ACHN (cell line): ENCODE measurements at places on chromosomes 13 and 19.
A peak's percentile ranks its signal among the peaks of the same experiment; 100 is the strongest.

DNA sequence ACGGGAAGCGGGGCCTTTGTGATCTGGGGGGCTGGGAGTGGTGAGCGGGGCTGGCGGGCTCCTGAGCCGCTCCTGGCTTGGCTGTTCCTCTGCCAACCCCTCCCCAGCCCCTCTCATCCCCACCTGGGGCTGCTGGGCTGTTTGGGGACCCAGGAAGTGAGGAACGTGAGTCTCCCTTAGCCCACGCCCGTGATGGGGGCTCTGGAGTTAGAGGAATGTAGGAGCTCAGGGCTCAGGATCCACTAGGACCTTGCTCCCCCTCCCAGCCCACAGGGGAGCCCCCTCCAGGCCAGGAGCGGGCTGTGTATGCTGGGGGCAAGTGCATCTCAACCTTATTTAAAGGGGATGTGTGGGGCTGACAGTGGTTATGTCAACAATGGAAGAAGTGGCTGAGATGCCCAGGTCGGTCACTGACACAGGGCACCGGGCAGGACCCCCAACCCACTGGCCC lies 134.1 kb downstream of the URI1 start:
- DNase-seq: no peak

GRCh38 chr19:8457209-8457608 lies 12.4 kb downstream of the HNRNPM start:
- no peak for DNase-seq

DNA sequence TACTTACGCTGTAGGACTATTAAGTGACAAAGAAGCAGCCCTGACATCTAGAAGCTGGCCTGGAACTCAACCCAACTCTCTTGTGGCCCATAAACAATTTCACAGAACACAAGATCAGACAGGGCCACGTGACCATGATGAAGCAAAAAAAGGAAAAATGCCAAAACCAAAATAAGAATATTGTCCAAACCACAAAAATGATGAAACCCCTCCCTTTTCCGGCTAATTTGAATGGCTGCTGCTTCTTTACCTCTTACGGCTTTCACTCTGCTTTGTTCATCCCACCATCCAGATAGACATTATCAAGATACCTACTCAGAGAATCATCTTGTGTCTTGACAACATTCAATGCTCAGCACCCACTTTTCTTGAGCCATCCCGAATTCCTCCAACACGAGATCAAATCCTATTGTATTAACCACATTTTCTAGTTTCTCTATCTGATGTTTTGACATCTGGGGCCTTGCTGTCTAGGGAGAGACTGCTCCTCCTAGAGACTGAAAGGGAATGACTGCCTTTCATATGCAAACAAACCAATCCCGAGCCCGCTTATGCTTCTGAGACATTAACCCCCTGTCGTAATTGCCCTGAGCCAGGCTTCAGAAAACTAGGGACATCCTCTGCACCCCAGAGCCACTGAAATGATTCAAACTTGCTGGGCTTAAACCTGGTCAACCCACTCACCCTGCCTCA lies 186.3 kb downstream of the TDRD3 start:
- DNase-seq: no peak

- DNase-seq: no peak
Measured at GRCh38 chr13:111177921-111178320, 62.8 kb downstream of the ARHGEF7 start.

GRCh38 chr13:93806861-93807260 lies 580.3 kb downstream of the GPC6 start:
- no peak for DNase-seq

DNA sequence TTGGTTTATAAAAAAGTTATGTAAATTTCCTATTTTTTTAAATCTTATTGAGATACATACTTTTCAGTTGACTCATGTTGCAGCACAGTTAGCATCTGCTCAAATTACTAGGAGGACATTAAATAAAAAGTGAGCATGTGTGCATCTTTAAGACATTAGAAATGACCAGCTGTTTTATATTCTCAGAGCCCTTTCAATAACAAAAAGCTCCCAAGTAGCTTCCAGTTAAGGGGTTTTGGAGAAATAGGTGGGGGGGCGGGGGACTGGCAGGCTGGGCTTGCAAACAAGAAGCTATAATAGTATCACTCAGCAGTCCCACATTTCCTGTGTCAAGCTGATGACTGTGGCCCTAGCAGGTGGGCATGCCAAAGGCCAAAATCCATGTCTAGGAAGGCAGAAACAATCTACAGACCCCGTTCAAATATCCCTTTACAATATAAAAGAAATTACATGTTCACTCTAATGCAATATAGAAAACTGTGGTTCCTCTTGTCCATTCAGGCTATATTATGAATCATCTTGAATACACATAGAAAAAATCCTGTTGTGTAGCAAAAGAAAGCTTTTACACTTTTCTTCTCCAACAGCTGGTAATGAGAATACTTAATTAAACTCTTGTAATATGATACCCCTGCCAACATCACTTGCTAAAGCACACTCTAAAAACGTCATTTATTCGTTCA lies 1713.2 kb upstream of the SLC10A2 start:
- no peak for DNase-seq

GRCh38 chr13:48535766-48536165 lies 2.9 kb upstream of the RCBTB2 start:
- no peak for DNase-seq

DNA sequence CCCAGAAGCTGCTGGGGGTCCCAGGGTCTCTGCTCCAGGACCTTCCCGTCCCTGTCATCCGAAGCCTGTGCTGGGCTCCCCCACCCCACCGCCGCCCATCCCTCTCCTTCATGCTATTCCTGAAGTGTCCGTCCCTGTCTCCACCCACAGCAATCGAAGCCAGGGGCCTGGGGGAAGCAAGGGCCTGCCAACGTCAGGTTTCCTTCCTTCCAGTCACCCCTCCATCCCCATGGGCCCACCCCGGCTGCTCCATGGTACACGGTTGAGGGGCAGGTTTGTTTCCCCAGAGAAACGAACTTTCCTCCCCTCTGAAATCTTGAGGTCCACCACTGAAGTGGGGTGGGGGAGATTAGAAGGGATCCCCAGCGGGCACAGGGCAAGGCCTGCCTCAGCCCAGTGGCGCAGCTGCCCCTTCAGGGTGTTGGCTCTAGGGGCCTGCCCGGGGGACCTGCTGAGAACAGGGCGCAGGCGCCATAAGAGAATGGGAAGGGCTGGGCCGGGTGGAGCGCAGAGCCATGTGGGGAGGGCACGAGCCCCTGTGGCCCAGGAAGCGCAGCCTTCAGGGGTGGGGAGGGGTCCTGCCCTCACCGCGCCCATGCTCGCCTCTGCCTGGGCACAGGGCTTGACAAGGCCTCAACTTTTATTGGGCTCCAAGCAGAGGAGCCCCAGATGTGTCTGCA lies 16.1 kb downstream of the CEBPG start:
- DNase-seq: no peak

DNA sequence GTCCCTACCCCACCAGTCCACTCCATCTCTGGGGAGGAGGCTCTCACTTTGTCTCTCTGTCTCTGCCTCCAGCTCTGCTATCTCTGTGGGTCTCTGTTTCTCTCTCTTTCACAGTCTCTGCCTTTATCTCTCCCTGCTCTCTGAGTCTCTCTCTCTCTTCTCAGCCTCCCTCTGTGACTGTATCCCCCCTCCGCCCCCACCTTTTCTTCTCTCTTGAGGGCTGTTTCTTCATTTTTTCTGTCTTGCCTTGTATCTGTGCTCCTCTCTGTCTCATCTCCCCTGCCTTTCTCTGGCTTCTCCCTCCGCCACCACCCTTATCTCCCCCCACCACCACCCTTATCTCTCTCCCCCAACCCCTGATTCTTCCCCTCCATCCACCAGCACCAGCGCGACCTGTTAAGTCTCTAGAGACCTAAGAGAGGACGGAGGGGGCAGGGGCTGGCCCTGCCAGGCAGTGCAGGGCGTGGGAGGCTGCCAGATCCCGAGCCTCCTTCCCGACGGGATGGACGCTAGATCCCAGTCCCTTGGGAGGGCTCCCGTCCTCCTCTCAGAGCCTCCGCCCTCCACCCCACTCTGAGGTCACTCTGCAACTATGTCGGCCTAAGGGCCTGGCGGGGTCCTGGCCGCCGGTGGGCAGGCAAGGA lies 1.0 kb downstream of the AXL start:
- DNase-seq: peak; percentile 57

- no peak for DNase-seq
Measured at GRCh38 chr13:62123409-62123808, 707.8 kb upstream of the PCDH20 start.

DNA sequence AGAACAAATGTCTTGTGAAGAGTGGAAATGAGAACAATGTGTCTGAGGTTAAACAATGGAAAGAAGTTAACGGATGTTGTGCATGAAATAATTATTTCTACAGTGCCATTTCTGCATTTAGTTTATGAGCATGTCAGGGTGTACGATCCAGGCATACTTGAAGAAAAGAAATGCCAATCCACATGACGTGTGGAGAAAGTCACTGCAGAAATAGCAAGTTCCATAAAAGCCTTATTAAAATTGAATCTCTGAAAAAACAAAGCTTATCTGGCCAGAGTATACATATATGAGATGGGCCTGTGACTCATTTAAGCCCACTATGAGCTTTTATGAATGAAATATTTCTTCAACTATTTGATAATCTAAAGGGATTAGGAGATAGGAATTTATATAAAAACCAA lies 426.1 kb downstream of the EFNB2 start:
- no peak for DNase-seq

- DNase-seq: no peak
Measured at GRCh38 chr13:106197496-106197895, 338.0 kb downstream of the EFNB2 start.

DNA sequence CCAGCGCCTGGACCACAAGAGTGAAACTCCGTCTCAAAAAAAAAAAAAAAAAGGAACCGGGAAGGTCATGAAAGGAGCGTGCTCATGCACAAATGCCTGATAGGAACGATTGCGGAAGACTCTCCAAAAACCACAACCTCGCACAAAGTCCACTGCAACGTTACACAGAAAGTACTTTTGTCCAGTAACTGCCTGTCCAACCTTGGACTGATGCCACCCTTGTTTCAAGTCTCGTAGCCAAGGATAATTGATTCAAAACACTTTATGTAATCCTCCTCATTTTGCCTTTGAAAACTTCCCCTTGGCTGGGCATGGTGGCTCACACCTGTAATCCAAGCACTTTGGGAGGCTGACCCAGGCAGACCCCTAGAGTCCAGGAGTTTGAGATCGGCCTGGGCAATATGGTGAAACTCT lies 13.7 kb downstream of the LGALS7 start:
- DNase-seq: no peak

DNA sequence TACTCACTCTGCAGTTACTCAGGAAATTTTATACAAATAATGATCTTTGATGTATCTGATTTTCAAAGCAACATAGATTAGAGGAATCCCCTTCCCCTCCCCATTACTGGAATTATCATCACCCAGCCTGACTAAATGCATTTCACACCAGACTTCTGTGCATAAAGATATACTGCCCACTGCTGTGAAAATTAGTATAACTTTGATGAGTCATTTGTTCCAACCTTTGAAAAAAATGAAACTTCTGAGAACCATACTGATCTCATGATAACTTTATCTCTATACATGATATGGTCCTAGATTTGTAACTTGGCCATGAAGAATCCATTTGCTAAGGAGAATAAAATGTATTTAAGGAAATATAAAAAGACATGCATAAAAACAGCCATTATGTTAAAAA lies 63.9 kb downstream of the GPC6 start:
- no peak for DNase-seq

DNA sequence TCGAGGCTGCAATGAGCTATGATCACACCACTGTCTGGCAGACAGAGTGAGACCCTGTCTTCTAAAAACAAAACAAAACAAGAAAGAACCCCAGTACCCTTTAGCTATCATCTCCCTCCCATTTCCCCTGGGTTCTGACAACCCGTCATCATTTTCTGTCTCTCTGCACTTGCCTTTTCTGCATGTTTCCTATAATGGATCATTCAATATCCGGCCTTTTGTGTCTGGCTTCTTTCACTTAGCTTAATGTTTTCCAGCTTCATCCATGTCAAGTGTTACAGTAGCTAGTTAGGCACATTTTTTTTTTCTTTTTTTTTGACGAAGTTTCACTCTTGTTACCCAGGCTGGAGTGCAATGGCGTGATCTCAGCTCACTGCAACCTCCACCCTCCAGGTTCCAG lies 16.5 kb downstream of the AP2S1 start:
- DNase-seq: no peak

DNA sequence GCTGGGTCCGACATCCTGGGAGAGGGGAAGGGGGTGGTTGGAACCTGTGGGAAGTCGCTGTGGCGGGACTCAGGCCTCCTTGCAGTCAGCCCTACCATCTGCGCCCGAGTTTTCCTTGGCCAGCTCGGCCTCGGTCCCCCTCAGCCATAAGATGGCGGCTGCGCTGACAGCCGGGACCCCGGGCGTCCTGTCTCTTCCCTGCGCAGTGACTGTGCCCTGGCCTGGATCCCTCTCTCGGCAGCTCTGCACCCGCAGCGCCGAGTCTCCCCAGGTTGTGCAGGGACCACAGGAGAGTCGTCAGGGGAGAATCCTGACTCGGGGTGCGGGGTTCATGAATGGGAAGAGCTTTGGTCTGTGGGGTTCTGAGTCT lies 345 bp downstream of the ZNF257 start:
- DNase-seq: no peak

GRCh38 chr13:58024103-58024502 lies 392.6 kb downstream of the PCDH17 start:
- DNase-seq: no peak

GRCh38 chr13:66888698-66889097 lies 341.4 kb downstream of the PCDH9 start:
- DNase-seq: no peak

- DNase-seq: no peak
Measured at GRCh38 chr13:102322211-102322610, 79.6 kb downstream of the FGF14 start.

- no peak for DNase-seq
Measured at GRCh38 chr13:70430256-70430655, 322.0 kb upstream of the KLHL1 start.

GRCh38 chr13:98915563-98915962 lies 62.3 kb downstream of the DOCK9 start:
- DNase-seq: no peak

GRCh38 chr19:49473868-49474541 lies at the start of gene FLT3LG:
TSS of gene FLT3LG (plus strand) at chr19:49474215. CDS start at chr19:49474640, 425 bp downstream.
- peak; percentile 76 for DNase-seq

DNA sequence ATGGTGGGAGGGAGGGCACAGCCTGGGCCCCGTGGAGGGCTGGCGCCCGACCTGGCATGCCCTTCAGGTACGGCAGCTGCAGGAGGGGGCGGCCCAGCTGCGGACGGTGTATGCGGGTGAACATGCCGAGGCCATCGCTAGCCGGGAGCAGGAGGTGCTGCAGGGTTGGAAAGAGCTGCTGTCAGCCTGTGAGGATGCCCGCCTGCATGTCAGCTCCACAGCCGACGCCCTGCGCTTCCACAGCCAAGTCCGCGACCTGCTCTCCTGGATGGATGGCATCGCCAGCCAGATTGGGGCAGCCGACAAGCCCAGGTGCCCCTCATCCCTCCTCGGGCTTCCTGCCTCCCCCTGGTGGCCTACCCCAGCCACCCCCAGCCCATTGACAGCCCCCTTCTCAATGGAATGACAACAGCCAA lies 16.6 kb upstream of the SHKBP1 start:
- no peak for DNase-seq
